ENCODE measurements at places on chromosomes 5 and 9.

DNA sequence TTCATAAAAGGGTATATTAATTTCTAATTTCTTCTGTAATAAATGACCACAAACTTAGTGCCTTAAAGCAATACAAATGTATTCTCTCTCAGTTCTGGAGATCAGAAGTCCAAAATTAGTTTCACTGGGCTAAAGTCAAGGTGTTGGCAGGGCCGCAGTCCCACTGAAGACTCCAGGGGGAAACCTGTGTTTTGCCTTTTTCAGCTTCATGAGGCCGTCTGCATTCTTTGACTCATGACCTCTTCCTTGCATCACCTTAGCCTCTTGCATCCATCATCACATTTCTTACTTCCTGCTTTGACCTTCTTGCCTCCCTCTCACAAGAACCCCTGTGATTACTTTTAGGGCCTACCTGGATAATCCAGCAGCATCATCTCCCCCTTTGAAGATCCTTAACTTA is 42.0 kb upstream of the ALDH1B1 start:
- H3K27ac ChIP-seq: no peak overlapping the region
- H3K4me3 ChIP-seq: no peak overlapping the region
- H3K27me3 ChIP-seq: peaks cover 5% of the 10 kb centered on the region
- DNase-seq: no peak

- H3K36me3 ChIP-seq: no peaks in the 10 kb centered on the region
- H3K27me3 ChIP-seq: no peaks in the 10 kb centered on the region
- no peak overlapping the region for H3K27ac ChIP-seq
- no peak for DNase-seq
- H3K4me1 ChIP-seq: no peaks in the 10 kb centered on the region
- H3K4me3 ChIP-seq: no peak overlapping the region
Measured at GRCh38 chr5:167918184-167918812, 373.1 kb upstream of the WWC1 start.

- H3K27me3 ChIP-seq: no peaks in the 10 kb centered on the region
- no peak overlapping the region for H3K4me3 ChIP-seq
- H3K36me3 ChIP-seq: peaks cover 42% of the 10 kb centered on the region
- no peak overlapping the region for H3K27ac ChIP-seq
- peaks cover 6% of the 10 kb centered on the region for H3K4me1 ChIP-seq
Measured at GRCh38 chr9:93677641-93678136, 101.3 kb downstream of the PHF2 start.

GRCh38 chr5:175448276-175448675 is 4.3 kb upstream of the DRD1 start:
- H3K27ac ChIP-seq: no peak overlapping the region
- DNase-seq: no peak
- peaks cover 28% of the 10 kb centered on the region for H3K27me3 ChIP-seq

DNA sequence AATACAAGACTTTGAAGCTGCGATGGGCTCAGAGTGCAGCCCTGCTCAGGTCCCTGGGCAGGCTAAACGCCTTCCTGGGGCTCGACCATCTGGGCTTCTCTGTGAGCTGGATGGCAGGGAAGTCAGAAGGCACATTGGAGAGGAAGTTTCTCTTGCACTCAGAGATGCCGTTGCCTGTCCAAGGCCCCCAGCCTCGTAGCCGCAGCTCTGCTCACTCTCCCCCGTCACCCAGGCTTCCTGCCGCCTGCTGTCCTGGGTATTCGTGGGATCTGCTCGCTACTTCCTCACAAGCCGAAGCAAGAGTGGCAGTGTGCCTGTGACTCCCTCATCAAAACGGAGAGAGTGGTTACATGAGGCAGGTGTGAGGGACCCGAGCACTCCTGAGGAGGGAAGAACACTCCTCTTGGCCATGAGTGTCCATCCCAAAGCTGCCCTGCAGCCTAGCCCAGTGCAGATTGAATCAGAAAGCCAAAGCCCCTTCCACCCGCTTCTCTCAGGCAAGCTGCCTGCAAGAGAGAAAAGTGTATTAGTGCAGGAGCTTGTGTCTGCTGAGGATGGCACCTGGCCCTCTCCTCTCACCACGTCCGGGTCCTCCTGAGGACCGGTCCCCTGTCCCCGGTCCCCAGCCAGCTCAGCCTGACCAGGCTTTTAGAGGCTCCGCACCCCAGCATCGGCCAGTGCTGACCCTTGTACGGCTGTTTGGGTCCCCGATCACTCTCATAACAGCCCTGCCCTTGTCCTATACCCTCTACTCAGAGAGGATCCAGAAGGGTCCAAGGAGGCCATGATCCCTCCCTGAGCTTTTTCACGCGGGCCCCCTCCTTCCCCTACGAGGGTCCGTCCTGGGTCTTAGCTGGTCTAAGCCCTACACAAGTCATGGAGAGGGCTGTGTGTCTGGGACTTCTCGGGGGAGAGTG is 7.3 kb downstream of the FCN2 start:
- H3K27ac ChIP-seq: no peak overlapping the region
- H3K36me3 ChIP-seq: no peaks in the 10 kb centered on the region
- peaks cover 5% of the 10 kb centered on the region for H3K27me3 ChIP-seq
- no peak overlapping the region for H3K4me3 ChIP-seq

DNA sequence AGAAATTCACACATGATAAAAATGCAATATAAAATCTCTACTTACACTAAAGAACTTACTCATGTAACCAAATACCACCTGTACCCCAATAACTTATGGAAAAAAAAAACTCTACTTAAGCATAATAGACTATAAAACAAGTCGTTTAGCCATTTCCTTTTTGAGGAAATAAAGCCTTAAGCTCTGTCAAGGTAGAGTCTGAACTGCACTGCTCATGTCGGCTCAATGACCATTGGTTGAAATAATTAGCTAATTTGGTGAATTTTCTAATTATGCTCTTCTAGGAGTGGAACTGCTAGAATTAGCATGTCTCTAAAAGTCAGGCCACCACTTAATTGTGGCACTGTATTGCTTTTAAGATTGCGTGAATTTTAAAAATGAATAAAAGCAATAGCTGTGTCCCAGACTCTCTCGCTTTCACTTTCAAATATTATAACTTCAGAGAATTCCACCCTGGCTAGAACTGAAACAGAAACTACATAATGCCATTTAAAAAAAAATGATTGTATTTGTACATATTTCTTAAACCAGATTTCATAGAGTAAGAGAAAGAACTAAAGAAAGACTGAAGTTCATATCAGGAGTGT is 113.0 kb upstream of the PCA3 start:
- peaks cover 4% of the 10 kb centered on the region for H3K4me1 ChIP-seq
- H3K36me3 ChIP-seq: no peaks in the 10 kb centered on the region
- no peak for DNase-seq
- no peak overlapping the region for H3K27ac ChIP-seq
- H3K27me3 ChIP-seq: no peaks in the 10 kb centered on the region

DNA sequence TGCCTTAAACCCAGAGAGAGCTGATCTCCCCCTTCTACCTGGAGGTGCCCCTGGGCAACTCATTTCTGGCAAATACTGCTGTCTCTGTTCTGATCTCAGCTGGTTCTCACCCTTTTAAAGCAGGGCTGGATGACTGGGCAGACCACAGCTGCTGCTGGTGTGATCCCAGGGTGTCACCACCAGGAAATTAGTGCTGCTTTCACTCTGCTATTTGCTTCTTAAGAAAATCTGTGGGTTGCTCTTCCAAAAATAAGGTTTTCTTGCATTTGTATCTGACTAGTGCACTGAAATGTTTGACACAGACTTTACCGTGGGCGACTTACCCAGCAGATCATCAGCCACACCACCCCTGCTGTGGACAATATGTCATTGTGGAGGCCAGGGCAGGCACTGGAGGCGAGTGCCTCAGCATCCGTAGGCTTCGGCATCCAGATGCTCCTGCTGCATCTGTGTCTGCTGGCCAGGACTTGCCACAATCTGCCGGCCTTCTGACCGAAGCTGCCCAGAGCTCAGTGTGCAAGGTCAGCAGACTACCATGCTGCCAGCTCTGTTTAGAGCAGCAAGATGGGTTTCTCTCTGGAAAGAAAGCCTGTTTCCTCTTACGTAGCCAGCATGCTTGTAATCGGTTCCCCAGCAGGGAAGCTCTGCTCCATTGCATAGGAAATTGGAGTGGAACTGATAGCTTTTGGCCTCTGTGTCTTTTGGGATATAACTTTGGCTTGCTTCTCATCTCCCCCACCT is 13.6 kb downstream of the ARHGAP26 start:
- no peaks in the 10 kb centered on the region for H3K27me3 ChIP-seq
- peak overlapping the region; percentile 32 for H3K4me3 ChIP-seq
- peak overlapping the region; percentile 14 for H3K27ac ChIP-seq
- H3K4me1 ChIP-seq: peaks cover 44% of the 10 kb centered on the region
- H3K36me3 ChIP-seq: no peaks in the 10 kb centered on the region

DNA sequence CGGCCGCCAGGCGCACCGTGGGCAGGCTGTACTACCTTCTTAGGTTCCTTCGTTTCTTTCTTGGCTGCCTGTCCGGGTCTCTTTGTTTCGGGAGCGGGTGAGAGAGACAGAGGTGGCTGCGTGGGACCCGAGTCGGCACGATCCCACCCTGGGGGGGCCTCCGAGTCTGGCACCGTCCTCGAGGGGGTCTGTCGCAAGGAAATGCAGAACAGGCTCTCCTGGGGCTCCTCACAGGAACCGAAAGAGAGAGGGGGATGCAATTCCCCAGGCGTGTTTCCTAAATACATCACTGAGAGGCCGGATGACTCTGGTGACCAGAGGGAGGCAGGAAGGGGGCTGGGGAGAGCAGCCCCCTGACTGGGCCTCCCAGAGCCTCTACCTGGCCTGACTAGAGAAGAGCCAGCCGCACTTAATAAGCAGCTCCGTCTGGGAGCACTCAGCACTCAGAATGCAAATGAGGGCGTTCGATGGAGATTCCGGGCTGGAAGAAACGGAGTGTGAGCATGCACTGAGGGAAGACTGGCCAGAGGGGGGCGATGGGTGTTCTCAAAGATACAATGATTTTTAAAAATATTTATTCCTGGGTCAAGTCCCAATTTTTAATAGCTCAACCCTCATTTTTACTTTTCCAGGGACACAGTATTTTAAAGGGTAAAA is 11.7 kb upstream of the INPP5E start:
- DNase-seq: no peak
- H3K36me3 ChIP-seq: peaks cover 89% of the 10 kb centered on the region
- H3K27me3 ChIP-seq: no peaks in the 10 kb centered on the region
- H3K4me3 ChIP-seq: no peak overlapping the region

GRCh38 chr5:128341056-128341455 is 197.0 kb downstream of the FBN2 start:
- no peaks in the 10 kb centered on the region for H3K36me3 ChIP-seq
- no peaks in the 10 kb centered on the region for H3K4me1 ChIP-seq
- no peak overlapping the region for H3K27ac ChIP-seq
- no peaks in the 10 kb centered on the region for H3K27me3 ChIP-seq

DNA sequence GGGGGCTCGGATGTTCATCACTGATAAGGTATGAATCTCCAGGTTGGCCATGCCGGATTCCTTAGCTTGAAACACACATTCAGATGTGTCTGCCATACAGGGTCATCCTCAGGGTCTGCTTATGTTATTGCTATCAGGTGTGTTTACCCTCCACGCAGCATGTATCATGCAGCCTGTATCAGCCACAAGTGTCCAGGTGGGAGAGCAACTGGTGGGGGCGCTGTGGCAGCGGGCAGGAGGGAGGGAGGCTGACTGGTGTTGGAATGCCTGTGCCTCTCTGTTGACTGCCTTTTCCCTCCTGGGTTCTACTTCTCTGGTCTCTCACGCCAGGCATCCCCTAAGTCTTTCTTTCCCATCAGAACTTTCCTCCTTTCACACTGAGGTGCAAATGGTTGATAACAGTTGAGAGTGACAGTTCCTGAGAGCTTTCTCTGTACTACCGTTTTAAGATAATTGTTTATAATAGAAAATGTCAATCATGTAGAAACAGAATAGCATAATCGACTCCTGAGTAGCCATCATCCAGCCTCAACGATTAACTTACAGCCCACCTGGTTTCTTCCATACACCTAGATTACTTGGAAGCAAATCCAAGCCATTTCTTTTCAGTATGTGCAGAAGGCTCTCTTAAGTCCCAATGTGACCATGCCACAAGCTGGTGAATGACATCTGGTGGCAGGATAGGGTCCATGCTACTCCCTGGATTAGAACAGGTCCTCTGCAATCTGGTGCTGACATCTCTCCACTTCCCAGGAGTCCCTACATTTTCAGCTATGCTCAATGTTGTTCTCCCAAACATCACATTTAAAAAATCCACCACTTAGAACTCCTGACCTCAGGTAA is 86.6 kb downstream of the ACER2 start:
- H3K36me3 ChIP-seq: no peaks in the 10 kb centered on the region
- no peak for DNase-seq
- H3K4me1 ChIP-seq: peaks cover 6% of the 10 kb centered on the region
- H3K27me3 ChIP-seq: no peaks in the 10 kb centered on the region
- H3K4me3 ChIP-seq: no peak overlapping the region
